Stimulated activated CD8-positive, alpha-beta memory T cell treated with anti-CD3 and anti-CD28 coated beads, Interleukin-12 subunit alpha, Interleukin-12 subunit beta, amount 100 ng/mL, for 4 hours (primary cell): ENCODE measurements at places on chromosomes 2 and 18.
A peak's percentile ranks its signal among the peaks of the same experiment; 100 is the strongest.

DNA sequence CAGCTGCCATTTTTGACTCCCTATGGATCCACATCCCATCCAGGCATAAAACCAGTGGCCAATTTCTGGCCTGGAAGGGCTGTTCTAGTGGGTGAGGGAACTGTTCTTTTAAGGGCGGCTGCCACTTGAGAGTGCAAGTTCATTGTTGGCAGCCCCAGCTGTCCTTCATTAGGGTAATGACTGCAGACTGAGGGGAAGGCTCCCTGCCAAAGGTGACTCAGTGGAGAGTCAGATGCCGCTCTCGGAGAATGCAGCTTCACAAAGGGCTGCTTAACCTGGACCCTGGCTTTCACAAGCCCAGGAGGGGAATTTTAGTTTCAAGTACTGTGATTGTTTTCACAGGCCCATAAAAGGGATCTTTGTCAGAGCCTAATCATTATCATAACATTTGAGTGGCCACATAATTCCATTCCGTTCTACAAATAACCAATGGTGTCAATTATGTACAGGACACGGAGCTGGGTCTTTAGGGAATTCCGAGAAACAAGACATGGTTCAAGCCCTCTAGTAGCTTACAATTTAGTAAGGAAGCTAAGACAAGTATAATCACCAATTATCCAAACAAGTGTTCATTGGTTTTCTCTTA, 235.7 kb downstream of the CDCA7 start:
- no peak for DNase-seq

- DNase-seq, result no peak
These were observed 39.7 kb downstream of the RFX8 start for GRCh38 chr2:101435001-101435862.

DNA sequence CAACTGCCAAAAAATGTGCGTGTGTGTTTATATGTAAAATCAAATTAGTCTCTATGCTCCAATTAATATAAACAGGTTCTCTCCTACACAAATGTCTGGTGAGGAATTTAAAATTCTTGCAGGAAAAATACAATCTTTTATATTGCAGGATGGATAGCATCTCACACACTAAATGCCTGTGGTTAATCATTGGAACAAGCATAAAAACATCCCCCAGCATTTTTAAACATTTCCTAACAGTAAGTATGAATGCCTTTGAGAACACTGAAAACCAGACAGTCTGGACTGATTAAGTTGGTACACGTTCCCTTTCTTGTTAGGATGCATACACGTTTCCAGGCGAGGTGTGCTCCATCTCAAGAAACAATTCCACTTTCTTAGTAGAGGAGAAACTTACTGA, 29.9 kb upstream of the PDE1A start:
- DNase-seq, result no peak

GRCh38 chr2:3586220-3586619, 8.7 kb upstream of the COLEC11 start:
- DNase-seq, result no peak

GRCh38 chr2:238143239-238143951, 4.9 kb downstream of the KLHL30 start:
- no peak for DNase-seq

- DNase-seq, result no peak
These were observed 1588.2 kb downstream of the LRP1B start for GRCh38 chr2:140542627-140543026.

- no peak for DNase-seq
These were observed 28.3 kb downstream of the MYO3B start for GRCh38 chr2:170206246-170206645.

DNA sequence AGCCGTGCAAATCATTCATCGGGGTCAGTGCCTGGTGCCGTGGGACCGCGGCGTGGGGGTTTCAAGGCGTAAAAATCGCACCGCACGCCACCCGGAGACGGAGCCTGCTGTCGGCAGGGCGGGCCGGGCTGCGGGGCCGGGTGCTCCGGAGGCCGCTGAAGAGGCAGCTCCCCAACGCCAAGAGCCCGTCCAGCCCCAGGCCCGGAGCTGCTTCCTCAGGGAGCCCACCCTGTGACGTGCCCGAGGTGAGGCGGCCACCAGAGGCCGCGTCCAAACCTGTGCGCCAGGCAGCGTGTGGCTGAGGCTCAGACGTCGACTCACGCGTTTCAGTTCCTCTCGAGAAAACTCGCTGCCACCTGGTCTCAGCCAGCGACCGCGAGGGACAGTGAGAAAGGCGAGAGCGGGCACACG, 98.1 kb downstream of the NFATC1 start:
- DNase-seq, result no peak

DNA sequence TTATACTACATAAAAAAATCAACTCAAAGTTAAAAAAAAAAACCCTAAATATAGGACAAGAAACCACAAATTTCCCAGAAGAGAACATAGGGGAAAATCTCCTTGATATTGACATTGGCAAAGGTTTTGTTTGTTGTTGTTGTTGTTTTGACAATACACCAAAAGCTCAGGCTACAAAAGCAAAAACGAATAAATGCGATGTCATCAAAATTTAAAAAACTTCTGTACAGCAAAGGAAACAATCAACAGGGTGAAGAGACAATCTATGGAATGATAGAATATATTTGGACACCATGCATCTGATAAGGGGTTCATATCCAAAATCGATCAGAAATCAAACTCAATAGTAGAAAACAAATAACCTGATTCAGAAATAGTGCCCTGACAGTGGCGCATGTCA, 65.0 kb upstream of the L3MBTL4 start:
- DNase-seq, result no peak

DNA sequence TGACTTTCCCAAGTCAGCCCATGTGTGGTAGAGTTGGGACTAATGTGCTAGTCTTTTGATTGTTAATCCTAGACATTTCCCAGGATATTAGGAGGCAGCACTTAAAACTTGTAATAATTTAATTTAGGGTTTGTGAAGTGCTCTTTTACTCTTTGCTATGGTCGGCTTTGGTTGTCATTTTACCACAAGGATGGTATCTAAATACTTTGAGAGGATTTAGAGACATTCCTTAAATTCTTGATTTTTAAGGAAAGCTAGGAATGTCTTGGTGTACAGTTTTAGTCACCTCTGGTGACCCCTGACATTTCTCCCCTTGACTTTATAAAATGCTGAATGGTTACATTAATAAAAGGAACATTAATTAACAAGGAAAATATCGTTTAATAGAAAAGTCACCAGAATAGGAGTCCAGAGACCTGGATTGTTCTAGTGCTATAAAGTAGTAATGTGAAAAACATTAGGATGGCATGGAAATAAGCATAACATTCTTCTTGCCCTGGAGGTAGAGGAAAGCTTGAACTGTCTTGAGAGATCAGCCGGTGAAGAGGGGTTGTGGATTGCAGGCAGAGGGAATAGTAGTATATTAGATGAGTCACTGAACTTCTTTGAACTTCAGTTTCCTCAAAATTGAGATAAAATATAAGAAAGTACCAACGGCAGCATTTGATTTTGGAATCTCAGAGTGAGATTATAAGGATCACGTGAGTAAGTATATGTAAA, 209.2 kb downstream of the MCFD2 start:
- no peak for DNase-seq

GRCh38 chr18:62249478-62250097, 62.5 kb downstream of the RELCH start:
- DNase-seq, result peak; percentile 25

DNA sequence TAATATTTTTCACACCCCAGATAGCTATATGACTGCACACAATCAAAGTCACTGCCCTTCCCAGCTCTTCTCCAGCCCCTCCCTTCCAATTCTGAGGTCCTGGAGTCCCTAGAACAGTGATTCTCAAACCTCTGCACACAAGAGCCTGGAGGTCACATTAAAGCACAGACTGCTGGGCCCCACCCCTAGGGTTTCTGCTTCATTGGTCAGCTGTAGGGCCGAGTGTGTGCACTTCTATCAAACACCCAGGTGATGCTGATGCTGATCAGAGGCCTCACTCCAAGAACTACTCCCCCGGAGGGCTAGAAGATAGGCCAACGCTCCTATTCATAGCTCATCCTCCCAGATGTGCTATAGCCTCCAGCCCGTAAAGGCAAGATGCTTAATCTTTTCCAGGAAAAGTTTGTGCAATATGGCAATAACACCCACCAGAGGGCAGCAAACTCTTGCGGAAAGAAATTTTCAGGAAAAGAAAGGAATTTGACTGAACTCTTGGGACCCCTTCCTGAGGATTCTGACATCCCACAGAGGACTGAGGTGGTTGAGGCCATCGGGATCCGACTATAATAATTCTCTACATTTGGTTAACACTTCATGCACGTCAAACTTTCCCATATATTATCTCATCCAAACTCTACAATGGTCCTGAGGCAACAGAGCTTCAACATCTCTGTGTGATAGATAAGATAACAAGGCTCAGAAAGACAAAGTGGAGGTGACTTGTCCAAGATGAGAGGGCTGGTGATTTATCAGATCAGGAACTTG, 194.2 kb upstream of the PKDCC start:
- no peak for DNase-seq

- peak; percentile 30 for DNase-seq
These were observed 33.6 kb upstream of the PTMA start for GRCh38 chr2:231674587-231675338.

- DNase-seq, result no peak
These were observed 33.5 kb downstream of the BARD1 start for GRCh38 chr2:214775971-214776370.

GRCh38 chr2:112698834-112699515, 21.8 kb upstream of the NT5DC4 start:
- no peak for DNase-seq

DNA sequence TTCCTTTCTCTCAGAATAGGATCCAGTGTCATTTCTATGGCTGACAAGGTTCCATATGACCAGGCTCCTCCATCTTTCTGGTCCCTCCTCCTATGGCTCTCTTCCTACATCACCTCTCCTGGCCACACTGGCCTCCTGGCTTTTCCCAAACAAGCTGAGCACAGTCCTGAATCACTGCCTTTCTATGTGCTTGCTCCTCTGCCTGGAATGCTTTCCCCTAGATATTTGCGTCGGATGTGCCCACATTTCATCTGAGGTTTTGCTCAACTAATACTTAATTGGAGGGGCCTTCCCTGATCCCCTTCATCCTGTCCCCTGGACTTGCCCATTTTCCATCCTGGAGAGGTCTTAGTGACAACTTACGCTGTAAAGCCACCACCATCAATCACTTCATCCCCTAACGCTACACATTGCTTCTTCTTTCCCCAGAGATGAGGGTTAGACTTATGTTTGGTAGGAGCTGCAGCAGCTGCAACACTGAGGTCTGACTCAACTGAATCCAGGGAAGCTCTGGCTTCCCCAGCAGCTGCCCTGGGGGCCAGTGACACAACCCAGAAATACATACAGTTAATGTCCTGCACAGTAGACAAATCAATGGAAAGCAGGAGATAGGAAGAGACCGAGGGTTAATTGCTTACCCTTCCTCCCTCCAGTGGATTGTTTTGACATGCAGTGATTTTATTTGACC, 42.9 kb downstream of the QPCT start:
- DNase-seq, result no peak

GRCh38 chr2:224407241-224407701, 5.4 kb upstream of the FAM124B start:
- DNase-seq, result no peak
